ENCODE measurements at places on chromosomes 13 and 19. TPM values are rescaled to one million over a fixed set of nuclear protein-coding genes. Genes with fewer than 3 reads are reported as not detected.
A peak's percentile ranks its signal among the peaks of the same experiment; 100 is the strongest.

GRCh38 chr19:45784096-45784495 lies 1.8 kb upstream of the DMPK start:
- peak overlapping the region; percentile 90 for H3K27ac ChIP-seq
- peaks cover 63% of the 10 kb centered on the region for H3K4me1 ChIP-seq
- no peaks in the 10 kb centered on the region for H3K27me3 ChIP-seq
- no peak overlapping the region for H3K4me3 ChIP-seq

DNA sequence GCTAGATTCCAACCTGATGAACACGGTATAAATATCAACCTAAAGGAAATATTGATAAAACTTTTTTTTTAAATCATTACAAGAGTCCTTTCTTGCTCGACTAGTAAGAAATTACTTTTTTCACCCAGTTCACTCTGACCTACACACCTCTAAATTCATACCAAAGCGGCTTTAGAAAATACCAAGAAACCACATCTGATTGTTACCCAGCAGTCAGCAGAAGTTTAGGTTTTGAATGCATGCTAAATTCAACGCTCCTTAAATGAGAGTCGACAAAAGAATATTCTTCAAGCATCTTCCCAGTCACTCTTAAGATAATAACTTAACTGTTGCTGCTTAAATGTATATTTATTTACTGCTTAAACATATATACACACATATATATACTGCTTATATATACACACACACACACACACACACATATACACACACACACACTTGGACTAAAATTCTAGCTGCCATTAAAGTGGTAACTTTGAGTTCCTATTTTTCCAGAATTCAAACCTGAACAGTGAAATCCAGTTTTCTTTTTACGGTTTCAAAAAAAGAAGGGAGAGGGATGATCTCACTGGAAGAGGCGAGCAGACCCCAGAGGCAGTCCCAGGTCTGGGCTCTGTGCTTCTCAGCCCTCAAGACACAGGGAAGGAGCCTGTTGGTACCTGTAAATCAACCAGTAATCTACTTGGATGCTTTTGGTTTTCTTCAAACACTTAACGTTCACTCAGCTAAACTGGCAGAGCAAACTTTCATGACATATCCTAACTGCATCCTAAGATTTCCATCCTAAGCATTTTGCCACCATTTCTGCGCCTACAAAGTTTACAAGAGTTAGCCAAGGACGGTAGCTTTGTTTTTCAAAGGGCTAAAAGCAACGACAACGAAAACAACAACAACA lies 1.7 kb downstream of the STK24 start:
- H3K4me1 ChIP-seq: peaks cover 62% of the 10 kb centered on the region
- H3K4me3 ChIP-seq: peak overlapping the region; percentile 59
- no peaks in the 10 kb centered on the region for H3K27me3 ChIP-seq
- peak overlapping the region; percentile 99 for H3K27ac ChIP-seq
- no peak for DNase-seq
- H3K36me3 ChIP-seq: no peaks in the 10 kb centered on the region

- no peak for DNase-seq
- H3K4me3 ChIP-seq: no peak overlapping the region
- no peaks in the 10 kb centered on the region for H3K36me3 ChIP-seq
- no peaks in the 10 kb centered on the region for H3K27me3 ChIP-seq
- H3K27ac ChIP-seq: no peak overlapping the region
- H3K4me1 ChIP-seq: no peaks in the 10 kb centered on the region
Observed at GRCh38 chr19:42062381-42062780, 7.6 kb downstream of the GRIK5 start.

GRCh38 chr13:91745967-91746366 lies 347.5 kb downstream of the GPC5 start:
- no peaks in the 10 kb centered on the region for H3K36me3 ChIP-seq
- H3K4me1 ChIP-seq: no peaks in the 10 kb centered on the region
- H3K27me3 ChIP-seq: no peaks in the 10 kb centered on the region

GRCh38 chr13:33015241-33015668 lies 968 bp upstream of the KL start:
- no peak overlapping the region for H3K27ac ChIP-seq
- H3K36me3 ChIP-seq: no peaks in the 10 kb centered on the region
- peak overlapping the region; percentile 52 for H3K4me3 ChIP-seq
- DNase-seq: no peak
- no peaks in the 10 kb centered on the region for H3K4me1 ChIP-seq
- H3K27me3 ChIP-seq: no peaks in the 10 kb centered on the region

DNA sequence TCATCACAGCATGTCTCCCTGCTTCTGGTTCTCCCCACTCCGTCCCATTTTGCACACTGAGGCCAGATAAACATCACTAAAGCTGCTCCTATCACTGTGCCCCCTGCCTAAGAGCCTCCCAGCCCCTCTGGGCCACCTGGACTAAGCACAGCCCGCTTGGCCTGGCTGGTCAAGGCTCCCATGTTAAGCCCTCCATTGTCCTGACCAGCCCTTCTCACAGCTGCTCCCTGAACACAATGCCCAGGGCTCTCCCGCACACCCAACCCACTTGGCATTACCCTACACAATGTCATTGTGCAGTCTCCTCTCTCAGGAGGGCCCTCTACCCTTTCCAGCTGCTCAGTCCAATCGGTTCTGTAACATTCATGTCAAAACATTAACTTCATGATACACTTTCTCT lies 133.4 kb downstream of the NUFIP1 start:
- H3K4me3 ChIP-seq: no peak overlapping the region
- no peaks in the 10 kb centered on the region for H3K27me3 ChIP-seq
- peaks cover 9% of the 10 kb centered on the region for H3K4me1 ChIP-seq
- no peak for DNase-seq
- H3K36me3 ChIP-seq: no peaks in the 10 kb centered on the region

DNA sequence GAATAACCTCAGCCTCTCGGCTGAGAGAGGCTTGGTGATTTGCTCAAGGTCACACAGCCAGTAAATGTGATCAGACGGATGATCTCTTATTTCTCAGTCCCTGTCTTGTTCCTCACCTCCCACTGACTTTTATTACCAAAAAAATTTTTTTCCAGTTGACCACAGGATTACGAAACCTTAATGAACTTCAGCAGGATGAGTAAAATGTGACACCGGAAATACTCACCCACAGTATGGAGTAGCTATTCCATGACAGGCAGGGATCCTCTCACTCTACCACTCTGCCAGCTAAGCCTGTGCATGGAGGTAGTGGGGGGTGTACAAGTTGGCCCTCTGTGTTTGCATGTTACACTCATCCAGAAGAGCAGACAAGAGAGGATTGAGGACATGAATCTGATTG lies 916.4 kb downstream of the UQCRFS1 start:
- no peaks in the 10 kb centered on the region for H3K36me3 ChIP-seq
- no peak overlapping the region for H3K27ac ChIP-seq
- H3K4me1 ChIP-seq: no peaks in the 10 kb centered on the region
- H3K27me3 ChIP-seq: no peaks in the 10 kb centered on the region
- no peak overlapping the region for H3K4me3 ChIP-seq
- peak; percentile 1 for DNase-seq

GRCh38 chr13:62997038-62997599 lies 1581.5 kb upstream of the PCDH20 start:
- DNase-seq: no peak
- no peaks in the 10 kb centered on the region for H3K4me1 ChIP-seq
- no peaks in the 10 kb centered on the region for H3K27me3 ChIP-seq
- H3K4me3 ChIP-seq: no peak overlapping the region
- H3K27ac ChIP-seq: no peak overlapping the region
- no peaks in the 10 kb centered on the region for H3K36me3 ChIP-seq

DNA sequence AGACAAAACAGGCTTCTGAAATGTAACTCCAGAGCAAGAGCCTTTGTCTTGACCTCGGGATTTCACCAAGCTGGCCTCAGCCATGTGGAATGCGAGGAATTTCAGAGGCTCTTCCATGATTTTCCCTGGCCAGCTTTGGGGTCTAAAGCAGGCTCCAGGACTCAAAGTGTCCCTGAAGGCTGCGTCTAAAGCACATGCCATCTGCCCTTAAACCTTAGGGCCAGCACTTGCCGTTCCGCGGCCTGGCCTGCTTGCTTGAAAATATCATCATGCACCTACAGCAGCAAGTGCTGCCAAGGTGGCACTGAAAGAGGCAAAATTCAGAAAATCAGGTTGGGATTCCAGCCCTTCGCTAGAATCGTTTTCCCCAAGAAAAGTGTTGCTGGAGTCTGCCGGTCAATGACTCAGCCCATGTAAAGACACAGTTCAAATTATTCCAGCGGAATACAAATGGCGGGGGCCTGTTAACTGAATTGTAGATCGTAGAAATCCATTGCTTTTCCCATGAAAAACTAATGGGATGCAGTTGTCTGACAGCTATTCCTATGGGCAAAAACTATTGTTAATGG lies 105.7 kb upstream of the RAP2A start:
- peaks cover 40% of the 10 kb centered on the region for H3K4me1 ChIP-seq
- no peak overlapping the region for H3K4me3 ChIP-seq
- no peaks in the 10 kb centered on the region for H3K36me3 ChIP-seq
- no peaks in the 10 kb centered on the region for H3K27me3 ChIP-seq
- DNase-seq: no peak

GRCh38 chr19:33804021-33804799 lies 7.5 kb downstream of the KCTD15 start:
- H3K36me3 ChIP-seq: no peaks in the 10 kb centered on the region
- no peak for DNase-seq
- H3K27ac ChIP-seq: peak overlapping the region; percentile 70
- H3K27me3 ChIP-seq: no peaks in the 10 kb centered on the region
- H3K4me1 ChIP-seq: peaks cover 39% of the 10 kb centered on the region

- H3K27ac ChIP-seq: no peak overlapping the region
- no peak for DNase-seq
- H3K4me3 ChIP-seq: no peak overlapping the region
- H3K36me3 ChIP-seq: no peaks in the 10 kb centered on the region
- H3K4me1 ChIP-seq: no peaks in the 10 kb centered on the region
Observed at GRCh38 chr13:52344108-52344507, 61.9 kb downstream of the THSD1 start.

- H3K27ac ChIP-seq: no peak overlapping the region
- H3K36me3 ChIP-seq: peaks cover 66% of the 10 kb centered on the region
- H3K27me3 ChIP-seq: no peaks in the 10 kb centered on the region
- no peak overlapping the region for H3K4me3 ChIP-seq
Observed at GRCh38 chr13:19672990-19673389, 39.5 kb downstream of the MPHOSPH8 start.

GRCh38 chr19:2223391-2223790 lies 12.7 kb downstream of the PLEKHJ1 start:
- peaks cover 41% of the 10 kb centered on the region for H3K36me3 ChIP-seq
- DNase-seq: no peak
- no peak overlapping the region for H3K27ac ChIP-seq
- H3K27me3 ChIP-seq: no peaks in the 10 kb centered on the region
- H3K4me3 ChIP-seq: no peak overlapping the region

GRCh38 chr19:53333066-53333462 lies 485 bp upstream of the ZNF845 start:
- DNase-seq: no peak
- no peaks in the 10 kb centered on the region for H3K27me3 ChIP-seq
- H3K4me1 ChIP-seq: peaks cover 7% of the 10 kb centered on the region
- peak overlapping the region; percentile 84 for H3K4me3 ChIP-seq

- no peaks in the 10 kb centered on the region for H3K27me3 ChIP-seq
- no peak overlapping the region for H3K27ac ChIP-seq
- DNase-seq: no peak
Observed at GRCh38 chr19:55308281-55308680, 16.9 kb downstream of the TMEM150B start.

DNA sequence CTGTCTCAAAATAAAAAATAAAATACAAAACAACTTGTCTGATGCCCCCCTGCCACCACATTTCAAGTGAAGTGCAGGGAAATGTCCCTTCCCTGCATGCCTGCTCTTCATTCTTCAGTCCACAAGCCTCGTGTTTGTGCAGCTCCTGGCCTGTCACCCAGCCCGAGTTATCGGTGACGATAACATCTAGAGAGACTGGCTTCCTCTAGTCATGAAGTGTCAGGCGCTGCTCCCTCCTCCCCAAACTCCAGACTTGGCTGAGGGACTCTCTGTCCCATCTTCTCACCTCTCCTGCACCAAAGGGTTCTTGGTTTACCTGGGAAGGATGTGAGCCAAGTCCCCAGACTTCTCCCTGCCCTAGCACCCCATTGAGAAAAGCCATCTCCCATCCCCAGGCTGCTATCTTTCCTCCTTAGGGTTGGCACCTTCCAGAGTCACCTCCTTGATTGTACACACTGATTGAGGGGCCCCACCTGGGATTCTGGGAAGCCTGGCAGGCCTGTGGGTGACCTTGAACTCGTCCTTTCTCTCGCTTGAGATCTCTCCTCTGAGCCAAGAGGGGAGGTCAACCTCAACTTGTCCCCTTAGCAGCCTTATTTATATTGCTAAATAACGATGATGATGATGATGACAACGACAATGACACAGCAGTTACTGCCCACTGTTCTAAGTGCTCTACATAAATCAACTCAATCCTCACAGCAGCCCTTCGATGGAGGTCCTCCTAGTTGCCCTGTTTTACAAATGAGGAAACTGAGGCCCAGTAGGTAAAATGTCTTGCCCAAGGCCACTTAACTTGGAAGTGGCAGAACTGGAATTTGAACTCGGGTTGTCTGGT lies 13.1 kb upstream of the PLAUR start:
- H3K27me3 ChIP-seq: no peaks in the 10 kb centered on the region
- H3K36me3 ChIP-seq: no peaks in the 10 kb centered on the region
- no peaks in the 10 kb centered on the region for H3K4me1 ChIP-seq
- no peak overlapping the region for H3K4me3 ChIP-seq
- no peak for DNase-seq

- H3K4me3 ChIP-seq: no peak overlapping the region
- H3K36me3 ChIP-seq: no peaks in the 10 kb centered on the region
- no peaks in the 10 kb centered on the region for H3K27me3 ChIP-seq
- no peak overlapping the region for H3K27ac ChIP-seq
- DNase-seq: no peak
Observed at GRCh38 chr19:32471095-32471494, 65.5 kb downstream of the DPY19L3 start.

GRCh38 chr13:67943116-67943515 lies 713.0 kb upstream of the PCDH9 start:
- no peaks in the 10 kb centered on the region for H3K36me3 ChIP-seq
- DNase-seq: no peak
- H3K4me3 ChIP-seq: no peak overlapping the region
- H3K4me1 ChIP-seq: no peaks in the 10 kb centered on the region
- no peak overlapping the region for H3K27ac ChIP-seq
- H3K27me3 ChIP-seq: no peaks in the 10 kb centered on the region

- peak within 1 kb of the TSS; percentile 83 for H3K4me3 ChIP-seq
- DNase-seq: no peak
- no peaks in the 10 kb centered on the region for H3K27me3 ChIP-seq
- H3K36me3 ChIP-seq: peaks cover 10% of the 10 kb centered on the region
- H3K27ac ChIP-seq: peak within 1 kb of the TSS; percentile 95
Observed at GRCh38 chr13:106535552-106536243, at the start of gene EFNB2. Gene EFNB2 (minus strand): TSS chr13:106535662. CDS start chr13:106534964, 698 bp downstream.

- H3K27ac ChIP-seq: peak overlapping the region; percentile 63
- H3K36me3 ChIP-seq: peaks cover 18% of the 10 kb centered on the region
- no peak overlapping the region for H3K4me3 ChIP-seq
- DNase-seq: no peak
Observed at GRCh38 chr19:14402332-14403144, 16.6 kb downstream of the DDX39A start.

- no peak for DNase-seq
- no peak overlapping the region for H3K4me3 ChIP-seq
- no peak overlapping the region for H3K27ac ChIP-seq
- peaks cover 6% of the 10 kb centered on the region for H3K4me1 ChIP-seq
- H3K36me3 ChIP-seq: no peaks in the 10 kb centered on the region
- H3K27me3 ChIP-seq: no peaks in the 10 kb centered on the region
Observed at GRCh38 chr19:42412227-42412626, 15.0 kb downstream of the LIPE start.

OVOL3 gene
- not detected for total RNA-seq

LGALS16 gene
- total RNA-seq: not detected

CCL25 gene
- not detected for total RNA-seq

CNN1 gene
- total RNA-seq: 276 TPM

RNF17 gene
- total RNA-seq: not detected

ACP4 gene
- total RNA-seq: not detected

ICAM4 gene
- not detected for total RNA-seq

CD37 gene
- total RNA-seq: 22.1 TPM

TRIM13 gene
- total RNA-seq: 12.3 TPM

USHBP1 gene
- 20.4 TPM for total RNA-seq

IL17D gene
- 3.7 TPM for total RNA-seq

CGB8 gene
- total RNA-seq: not detected
